RWPE2 (cell line): ENCODE measurements at places on chromosomes 5 and 9.

GRCh38 chr5:146048994-146049703, 56.2 kb downstream of the PLAC8L1 start:
- DNase-seq: no peak

DNA sequence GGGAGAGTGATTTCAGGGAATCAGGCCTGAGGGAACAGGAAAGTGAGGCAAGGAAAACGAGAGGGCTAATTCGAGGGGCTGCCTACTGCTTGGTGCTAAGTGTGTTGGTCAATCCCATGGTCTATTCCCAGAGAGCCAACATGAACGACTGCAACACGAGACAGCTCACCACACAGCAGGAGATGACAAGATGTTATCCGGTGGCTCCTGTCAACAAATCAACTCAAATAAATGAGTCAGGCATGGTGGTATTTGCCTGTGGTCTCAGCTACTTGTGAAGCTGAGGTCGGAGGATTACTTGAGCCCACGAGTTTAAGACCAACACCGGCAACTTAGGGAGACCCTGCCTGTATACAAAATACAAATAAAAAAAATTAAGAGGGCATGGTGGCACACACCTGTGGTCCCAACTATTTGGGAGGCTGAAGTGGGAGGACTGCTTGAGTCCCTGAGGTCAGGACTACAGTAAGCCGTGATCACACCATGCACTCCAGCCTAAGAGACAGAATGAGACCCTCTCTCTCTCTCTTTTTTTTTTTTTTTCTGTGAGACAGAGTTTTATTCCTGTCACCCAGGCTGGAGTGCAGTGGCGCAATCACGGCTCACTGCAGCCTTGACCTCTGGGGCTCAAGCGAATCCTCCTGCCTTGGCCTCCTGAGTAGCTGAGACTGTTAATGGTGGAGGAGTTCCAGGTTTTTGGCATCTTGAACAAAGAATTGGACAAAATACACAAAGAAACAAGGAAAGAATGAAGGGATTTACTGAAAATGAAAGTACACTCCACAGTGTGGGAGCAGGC, 9.0 kb upstream of the FAF2 start:
- DNase-seq: no peak

DNA sequence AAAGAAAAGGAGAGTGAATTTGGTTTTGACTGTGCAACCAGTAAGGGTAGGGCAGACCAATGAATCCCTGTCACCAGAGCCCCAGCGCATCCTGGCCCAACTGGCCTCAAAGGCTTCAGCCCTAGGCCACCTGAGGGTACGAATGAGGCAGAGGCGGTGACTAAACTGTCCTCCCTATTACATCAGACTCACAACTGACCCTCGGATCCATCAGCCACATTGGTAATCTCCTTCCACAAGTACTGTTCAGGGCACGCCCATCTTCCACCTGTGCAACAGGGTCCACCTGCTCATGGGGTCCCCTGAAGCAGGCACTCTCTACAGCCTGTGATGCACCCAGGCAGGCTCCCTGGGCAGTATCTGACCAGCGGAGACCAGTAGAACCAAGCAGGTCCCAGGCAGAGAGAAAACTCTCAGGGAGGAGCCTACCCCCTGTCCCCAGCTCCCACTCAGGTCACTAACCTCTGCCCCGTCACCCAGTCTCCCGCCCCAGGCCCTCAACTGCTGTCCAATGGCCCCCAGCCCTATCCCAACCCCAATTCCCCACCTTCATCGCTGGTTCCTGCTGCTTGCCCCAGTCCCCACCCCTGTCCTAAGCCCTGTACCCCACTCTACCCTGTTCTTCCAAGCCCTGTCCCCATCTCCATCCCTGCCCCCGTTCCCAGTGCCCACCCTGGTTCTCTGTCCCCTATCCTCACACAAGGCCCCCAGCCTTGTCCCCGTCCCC, 904 bp downstream of the EDF1 start:
- DNase-seq: peak; percentile 48

DNA sequence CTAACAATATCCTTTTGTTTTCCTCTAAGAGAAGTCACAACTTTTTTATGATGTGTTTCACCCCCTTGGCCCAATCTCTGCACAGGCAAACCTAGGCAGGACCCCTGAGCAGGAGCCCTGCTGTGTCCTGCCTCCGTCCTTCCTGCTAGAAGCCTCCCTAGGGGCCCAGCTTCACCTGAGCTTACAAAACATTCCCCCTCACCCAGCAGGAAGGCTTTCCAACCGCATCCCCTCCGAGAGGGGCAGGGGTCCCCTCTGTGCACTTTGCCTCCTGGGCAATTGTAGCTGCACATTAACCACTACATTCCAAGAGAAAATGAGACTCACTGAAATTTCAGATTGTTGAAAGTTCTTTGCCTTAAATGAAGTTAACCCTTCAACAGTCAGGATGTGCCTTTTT, 176.2 kb downstream of the IRX2 start:
- DNase-seq: no peak
